ENCODE measurements at places on chromosomes 7 and 10.

- no peak for DNase-seq
Observed at GRCh38 chr10:29692121-29692539, 57.4 kb upstream of the SVIL start.

- DNase-seq = no peak
Observed at GRCh38 chr7:100884736-100885439, 4.6 kb downstream of the UFSP1 start.

DNA sequence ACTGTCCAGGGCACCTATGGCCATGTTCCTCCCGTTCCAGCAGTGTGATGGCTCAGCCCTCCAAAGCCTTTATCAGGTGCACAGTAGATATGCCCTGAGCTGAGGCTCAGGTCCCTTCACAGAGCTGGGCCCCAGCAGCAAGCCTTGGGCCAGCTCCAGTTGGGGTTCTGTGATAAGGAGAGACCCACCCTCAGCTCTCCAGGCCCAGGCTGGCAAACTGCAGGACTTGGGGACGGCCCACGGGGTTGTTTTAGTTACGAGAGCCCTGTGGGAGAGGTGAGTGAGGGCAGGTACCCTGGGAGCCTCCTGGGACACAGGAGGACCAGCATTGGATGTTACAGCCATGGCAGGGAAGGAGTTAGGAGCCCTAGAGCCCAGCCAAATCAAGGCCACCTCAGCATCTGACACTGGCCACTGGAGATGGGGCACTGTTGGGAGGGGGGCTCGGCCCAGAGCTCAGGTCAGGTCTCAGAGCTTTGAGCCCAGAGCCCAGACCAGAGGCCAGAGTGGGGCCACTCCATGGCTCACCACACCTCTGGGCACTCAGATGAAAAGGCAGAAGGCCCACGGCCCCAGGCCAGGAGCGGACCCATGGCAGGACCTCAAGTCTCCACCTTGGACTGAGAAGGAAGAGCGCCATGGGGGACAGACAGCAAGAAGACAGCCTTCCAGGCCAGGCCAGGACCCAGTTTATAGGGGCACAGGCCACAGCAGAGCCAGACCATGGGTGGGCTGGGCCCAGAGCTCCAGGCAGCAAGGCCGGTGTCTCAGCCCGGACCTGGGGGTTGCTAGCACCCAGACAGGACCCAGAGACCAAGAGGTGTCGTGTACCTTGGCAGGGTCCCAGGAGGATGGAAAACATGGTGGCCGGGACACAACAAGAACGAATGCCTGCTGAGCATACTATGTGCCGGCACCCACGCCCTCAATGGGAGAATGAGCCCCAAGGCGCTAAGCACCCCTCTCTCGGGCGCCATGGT is 12.8 kb downstream of the GRID1 start:
- no peak for DNase-seq

DNA sequence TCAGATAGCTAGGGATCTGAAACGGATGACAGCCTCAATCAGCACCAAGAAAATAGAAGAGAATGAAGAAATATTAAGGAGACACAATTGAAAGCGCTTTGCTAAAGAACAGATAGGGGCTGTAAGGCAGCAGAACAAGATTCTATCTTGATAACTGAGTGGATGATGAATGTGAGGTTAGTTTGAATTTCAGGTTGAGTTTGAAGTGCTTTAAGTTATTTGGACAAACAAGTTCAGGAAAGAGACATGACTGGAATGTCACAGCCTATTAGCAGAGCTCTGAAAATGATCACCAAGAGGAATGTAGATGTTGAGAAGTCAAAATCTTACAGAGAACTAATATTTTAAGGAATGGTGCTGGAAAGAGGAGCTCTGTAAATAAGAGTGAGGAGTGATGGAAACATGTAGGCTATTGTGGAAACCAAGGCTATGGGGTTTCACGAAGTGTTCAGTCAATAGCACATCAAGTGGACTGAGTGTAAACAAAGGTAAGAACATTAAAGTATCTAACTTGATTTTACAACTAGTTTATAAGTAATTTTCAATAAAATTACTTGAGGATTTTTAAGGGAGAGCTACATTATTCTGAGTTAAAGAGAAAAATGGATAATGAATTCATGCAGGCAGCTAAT is 61.6 kb downstream of the MEST start:
- no peak for DNase-seq

DNA sequence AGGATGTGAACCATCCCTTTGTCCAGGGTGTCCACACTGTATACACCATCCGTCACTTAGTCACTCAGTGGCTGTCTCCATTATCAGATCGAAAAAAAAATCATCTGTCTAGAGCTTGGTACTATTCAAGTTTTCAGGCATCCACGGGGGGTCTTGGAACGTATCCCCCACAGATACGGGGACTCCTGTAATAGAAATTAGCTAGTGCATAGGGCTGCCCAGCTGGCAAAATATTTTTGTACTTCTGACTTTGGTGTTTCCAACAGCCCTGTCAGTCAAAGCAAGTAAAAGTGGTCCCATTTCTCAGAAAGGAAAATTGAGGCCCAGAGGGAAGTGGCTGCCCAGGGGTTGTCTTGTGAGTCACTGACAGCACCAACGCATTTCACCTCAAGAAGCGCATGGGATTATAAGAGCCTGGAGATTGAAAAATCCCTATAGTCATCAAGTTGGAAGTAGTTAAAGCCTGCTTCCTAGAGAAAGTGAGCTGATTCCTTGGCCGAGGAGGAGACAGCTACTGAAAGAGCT is 52.1 kb upstream of the SLC29A3 start:
- DNase-seq = no peak

Measured in esophagus squamous epithelium (tissue), 5 donors.